Astrocyte of the hippocampus (primary cell): ENCODE measurements at places on chromosomes 12 and 14.
A peak's percentile ranks its signal among the peaks of the same experiment; 100 is the strongest.

GRCh38 chr12:106213662-106214061 is 34.2 kb downstream of the CKAP4 start:
- no peak for DNase-seq

GRCh38 chr12:67482751-67483661 is 165.5 kb upstream of the DYRK2 start:
- peak; percentile 84 for DNase-seq

- DNase-seq, result no peak
Measured at GRCh38 chr14:68598089-68598488, 194.8 kb downstream of the ZFP36L1 start.

DNA sequence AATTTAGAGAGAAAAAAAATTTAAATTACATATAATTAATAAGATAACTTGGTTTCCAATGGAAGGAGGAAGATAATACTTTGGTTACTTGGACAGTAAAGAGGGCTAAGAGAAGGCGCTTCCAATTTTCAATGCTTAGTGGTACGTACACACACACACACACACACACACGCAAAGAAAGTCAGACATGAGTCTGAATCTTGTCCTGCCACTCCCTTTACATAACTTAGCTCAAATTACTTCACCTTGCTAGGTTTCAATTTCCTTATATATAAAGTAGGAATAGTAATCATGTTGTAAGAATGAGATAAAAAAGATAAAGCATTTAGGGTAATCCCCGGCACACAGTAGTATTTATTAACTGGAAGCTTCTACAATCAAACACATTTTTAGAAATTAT is 39.7 kb upstream of the VCPKMT start:
- DNase-seq, result no peak
